Astrocyte (in vitro differentiated cells and primary cell): ENCODE measurements at places on chromosomes 12 and 14. TPM values are rescaled to one million over a fixed set of nuclear protein-coding genes. Genes with fewer than 3 reads are reported as not detected.

The MYF5 gene
- not detected in 2 replicates for total RNA-seq

The BDKRB2 gene
- 0.70 and 0.89 TPM in 2 replicates for total RNA-seq

The INSM2 gene
- total RNA-seq: not detected in 2 replicates

The CPNE6 gene
- not detected in 2 replicates for total RNA-seq

The PIANP gene
- 3.1 and 3.6 TPM in 2 replicates for total RNA-seq

The E2F7 gene
- total RNA-seq: 21.5 and 26.2 TPM in 2 replicates

The VRK1 gene
- total RNA-seq: 11.0 and 11.6 TPM in 2 replicates

The PIWIL1 gene
- not detected in 2 replicates for total RNA-seq

The CDKL1 gene
- 5.4 and 5.9 TPM in 2 replicates for total RNA-seq

The CELA1 gene
- not detected in 2 replicates for total RNA-seq

The LTB4R2 gene
- 7.8 and 9.3 TPM in 2 replicates for total RNA-seq

The SDR9C7 gene
- total RNA-seq: 0.17 TPM in 1 of 2 replicates, not detected in the other

The PCBP2 gene
- 708 and 733 TPM in 2 replicates for total RNA-seq

The INHBC gene
- total RNA-seq: not detected in 2 replicates

The USP44 gene
- 4.3 and 5.4 TPM in 2 replicates for total RNA-seq

The TEX52 gene
- not detected in 2 replicates for total RNA-seq

DNA sequence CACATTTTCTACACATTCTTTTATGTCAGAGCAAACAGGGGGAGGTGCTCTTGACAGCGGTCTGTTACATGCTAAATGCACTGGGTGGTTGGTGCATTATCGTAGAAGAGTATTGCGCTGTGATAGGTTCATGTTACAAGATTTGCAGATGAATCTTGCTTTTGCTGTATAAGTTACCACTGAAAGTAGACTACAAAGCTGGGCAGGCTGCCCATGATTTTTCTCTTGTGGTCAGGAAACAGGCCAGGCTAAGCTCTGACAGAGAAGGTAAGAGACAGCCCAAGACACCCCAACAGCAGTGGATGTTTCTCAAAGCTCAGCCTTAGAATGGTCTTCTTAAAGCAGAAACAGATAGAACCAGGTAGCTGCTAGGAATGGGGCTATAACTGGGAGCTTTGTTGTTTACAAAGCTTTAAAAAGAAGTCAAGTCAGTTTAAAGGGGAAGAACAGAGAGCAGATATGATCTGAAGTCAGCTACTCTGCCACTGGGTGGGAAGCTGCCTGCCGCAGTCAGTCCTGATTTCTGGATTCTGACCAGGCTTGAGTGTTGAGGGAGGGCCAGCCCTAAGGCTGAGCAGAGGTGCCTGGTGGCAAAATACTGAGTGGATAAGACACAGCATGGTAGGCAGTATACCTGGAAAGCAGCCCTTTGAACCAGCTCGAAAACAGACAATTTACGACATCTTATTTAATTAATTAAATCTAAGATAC lies 9.4 kb downstream of the KCNA1 start:
- DNase-seq: peak; percentile 65

DNA sequence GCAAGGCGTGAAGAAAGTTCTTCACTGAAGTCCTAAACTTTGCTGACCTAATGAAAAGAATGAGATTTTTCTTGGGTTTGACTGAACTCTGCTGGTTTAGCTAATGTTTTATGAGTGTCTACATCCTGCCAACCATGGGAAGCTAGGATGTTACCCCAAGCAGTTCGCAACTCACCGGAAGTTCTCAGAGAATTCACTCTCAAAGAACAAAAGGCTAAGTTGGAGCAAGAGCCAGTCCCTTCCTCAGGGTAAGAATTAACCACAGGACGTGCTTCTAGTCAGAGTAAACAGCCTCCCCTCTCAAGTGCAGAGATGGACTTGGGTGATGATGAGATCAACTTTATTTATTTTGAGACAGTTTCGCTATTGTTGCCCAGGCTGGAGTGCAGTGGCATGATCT lies 37.3 kb downstream of the TCHP start:
- DNase-seq: no peak

DNA sequence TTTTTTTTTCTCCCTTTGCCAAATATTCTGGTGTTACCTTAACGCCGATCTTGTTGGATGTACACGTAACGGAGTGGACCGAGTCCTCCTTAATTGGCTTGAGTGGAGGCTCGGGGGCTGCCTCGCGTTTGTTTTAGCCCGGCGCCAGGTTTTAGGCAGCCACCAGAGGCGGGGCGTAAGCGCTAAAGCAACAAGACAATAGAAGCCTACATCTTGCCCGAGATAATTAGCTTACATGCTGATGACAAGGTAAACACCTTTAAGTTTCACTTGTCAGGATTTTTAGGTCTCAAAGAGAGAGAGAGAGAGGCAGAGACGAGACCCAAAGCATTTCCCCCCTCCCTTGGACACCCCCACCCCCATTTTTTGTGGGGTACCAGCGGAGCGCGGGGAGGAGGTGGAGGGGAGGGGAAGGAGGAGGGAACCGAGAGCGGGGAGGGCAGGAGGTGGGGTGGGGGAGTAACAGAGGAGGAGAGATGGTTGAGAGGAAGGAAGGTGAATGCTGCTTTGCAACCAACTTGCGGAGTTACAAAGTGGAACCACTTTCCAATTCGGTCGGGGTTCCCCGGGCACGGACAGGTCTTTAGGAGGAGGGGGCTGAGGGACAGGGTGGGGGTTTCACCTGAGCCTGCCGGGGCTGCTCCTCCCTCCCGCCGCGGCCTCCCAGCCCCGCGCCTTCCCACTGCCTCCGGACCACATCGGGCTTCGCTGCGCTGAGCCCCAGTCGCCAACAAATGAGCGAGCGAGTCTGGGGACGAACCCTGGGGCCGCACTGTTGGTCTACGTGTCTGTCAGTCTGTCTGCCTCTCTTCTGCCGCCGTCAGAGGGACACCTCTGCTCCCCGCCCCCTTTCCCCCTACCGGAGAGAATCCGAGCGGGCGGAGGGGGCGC lies at the start of gene NKX2-1:
NKX2-1 (minus strand) TSS at position 802 of the 891 bp plus-strand sequence; CDS start at position 699, 103 bp downstream.
- no peak for DNase-seq

GRCh38 chr14:95261616-95262510 lies 57.8 kb downstream of the CLMN start:
- no peak for DNase-seq

DNA sequence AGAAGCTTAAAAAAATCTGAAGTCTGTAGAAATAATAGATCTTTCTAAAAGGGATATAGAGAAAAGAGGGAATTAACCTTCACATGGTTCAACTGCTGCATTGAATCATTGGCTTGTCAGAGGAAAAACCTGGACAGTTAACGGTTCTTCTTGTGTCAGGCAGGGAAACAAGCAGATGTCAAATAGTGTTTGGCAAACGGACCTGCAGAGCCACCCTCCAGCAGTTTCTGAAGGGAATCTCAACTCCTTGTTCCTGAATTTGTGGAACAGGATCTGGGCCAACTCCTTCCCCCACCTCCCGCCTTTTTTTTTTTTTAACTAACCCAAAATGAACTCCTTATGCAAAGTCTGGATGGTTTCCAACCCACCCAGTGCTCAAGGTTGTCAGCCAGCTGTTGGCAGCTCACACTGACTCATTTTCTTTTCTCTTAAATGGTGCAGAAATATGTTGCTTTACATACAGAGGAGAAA lies 187.3 kb downstream of the CAND1 start:
- DNase-seq: peak; percentile 85

DNA sequence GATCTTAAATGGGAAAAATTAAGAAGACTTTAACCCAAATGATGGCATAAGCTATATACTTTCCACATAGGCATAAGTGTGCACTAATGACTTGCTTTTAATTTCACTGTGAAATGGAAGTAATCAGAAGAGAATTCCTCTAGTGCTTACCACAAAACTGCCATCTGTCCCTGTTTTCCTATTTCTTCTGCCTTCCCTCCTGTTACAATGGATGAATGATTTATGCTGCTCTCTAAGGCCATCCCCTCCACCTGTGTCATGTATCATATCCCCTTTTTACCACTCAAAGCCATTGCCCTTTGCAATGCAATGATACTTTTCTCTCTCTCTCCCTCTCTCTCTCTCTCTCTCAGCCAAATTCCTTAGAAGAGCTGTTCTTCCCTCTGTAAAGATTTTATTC lies 109.1 kb downstream of the C12orf50 start:
- DNase-seq: no peak

DNA sequence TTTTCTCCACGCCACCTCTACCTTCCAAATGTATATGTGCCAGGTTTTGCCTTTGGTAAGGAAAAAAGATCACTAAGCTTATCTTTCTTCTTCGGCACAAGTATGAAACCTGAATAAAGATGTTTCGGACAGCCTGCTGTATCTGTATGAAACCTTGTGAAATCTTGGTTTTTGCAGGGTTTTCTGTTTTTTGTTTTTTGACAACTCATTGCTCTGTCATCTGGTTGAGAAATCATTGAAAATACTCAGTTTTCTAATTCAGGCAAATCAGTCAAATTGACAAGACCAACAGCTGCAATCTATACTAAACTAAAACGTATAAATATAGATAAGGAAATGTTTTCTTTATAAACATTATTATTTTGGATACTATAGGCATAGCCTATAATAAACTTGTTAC lies 63.1 kb upstream of the FGD4 start:
- no peak for DNase-seq

DNA sequence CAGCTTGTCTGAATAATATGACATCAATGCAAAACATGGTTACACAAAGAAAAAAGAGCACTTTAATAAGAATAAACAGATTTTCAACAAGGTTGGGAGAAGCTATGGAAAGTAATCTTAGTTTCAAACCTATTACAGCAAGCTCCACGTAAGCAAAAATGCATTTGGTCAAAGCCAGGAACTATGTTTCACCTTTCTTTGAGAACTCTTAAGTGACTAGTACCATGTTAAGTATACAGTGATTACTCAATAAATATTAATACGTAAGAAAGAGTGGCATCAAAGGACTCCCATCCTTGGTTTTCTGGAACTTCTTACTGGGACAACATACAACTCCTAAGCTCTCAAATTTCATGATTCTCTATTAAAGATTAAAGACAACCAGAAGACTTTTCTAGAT lies 80.7 kb downstream of the ABCC9 start:
- no peak for DNase-seq

DNA sequence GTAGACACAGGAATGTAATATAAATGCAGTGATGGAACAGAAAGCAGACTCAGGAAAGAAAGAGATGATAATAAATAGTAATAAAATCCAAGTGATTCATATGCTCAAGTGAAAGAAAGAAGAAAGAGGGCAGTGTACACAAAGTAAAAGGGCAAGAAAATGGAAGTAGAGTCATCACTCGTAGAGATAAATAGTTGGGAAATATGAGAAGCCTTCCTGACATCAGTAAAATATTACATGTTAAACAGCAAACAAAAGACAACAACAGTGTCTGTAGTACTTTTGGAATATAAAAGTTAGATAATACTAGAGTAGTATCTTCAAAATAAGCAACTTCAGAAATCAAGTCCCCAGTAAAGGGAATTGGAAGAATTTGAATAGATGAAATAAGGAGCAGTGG lies 412.3 kb downstream of the RAD51B start:
- peak; percentile 52 for DNase-seq

GRCh38 chr12:70271025-70271424 lies 27.8 kb downstream of the CNOT2 start:
- peak; percentile 16 for DNase-seq

- no peak for DNase-seq
These were observed 44.5 kb downstream of the EML5 start for GRCh38 chr14:88748288-88748687.

- no peak for DNase-seq
These were observed 40.9 kb downstream of the VWF start for GRCh38 chr12:6083601-6084000.

GRCh38 chr14:57847096-57847495 lies 18.8 kb downstream of the SLC35F4 start:
- DNase-seq: no peak

DNA sequence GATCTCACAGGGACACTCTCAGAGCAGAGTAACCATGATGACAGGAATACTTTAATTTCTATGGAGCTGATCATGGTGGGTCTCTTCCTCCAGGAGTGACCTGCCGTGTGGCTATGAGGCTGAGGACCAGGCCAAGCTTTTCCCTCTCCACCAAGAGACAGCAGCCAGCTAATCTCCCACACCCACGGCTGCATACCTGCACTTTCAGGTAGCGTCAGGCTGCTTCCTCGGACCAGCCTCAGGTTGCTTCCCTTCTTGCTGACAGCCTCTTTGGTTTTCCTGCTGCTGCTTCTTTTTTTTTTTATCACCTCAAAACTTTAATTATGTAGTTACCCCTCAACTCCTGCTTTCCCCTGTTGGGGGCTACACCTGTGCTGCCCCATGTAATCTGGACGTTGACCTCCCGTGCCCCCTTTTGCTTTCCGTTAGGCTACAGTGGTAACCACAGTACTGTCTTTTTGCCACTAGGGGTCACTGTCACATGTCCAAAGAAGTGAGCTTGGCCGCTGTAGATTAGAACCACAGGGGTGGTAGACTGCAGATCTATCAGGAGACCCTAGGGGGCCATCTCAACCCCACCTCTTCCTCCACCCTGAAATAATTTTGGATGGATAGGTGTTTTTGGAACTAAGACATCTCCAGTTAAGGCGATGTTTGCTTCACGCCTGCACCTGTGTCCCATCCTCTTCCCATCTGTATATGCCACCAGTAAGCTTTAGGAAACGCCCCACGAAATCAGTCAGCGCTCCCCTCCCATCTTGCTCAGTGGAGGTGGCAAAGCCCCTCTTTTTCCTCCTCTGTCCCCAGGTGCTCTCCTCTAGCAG lies 7.8 kb upstream of the PIP4K2C start:
- DNase-seq: peak; percentile 51

DNA sequence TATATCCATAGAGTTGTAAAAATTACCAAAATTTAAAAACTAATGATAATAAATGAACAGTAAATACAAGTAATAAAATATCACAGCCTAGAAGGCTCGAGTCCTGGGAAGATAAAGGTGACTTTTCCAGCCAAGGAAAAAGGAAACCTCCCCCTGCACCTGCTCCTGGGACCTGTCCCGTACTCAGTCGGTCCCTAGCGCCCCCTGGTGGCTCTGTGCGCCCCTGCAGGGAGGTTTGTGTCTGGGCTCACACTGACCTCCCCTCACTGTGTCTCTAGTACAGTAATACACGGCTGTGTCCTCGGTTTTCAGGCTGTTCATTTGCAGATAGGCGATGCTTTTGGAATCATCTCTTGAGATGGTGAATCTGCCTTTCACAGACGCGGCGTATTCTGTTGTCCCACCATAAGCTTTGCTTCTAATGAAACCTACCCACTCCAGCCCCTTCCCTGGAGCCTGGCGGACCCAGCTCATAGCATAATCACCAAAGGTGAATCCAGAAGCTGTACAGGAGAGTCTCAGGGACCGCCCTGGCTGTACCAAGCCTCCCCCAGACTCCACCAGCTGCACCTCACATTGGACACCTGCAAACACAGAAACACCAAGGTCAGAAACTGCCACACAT lies 1030.4 kb downstream of the TMEM121 start:
- DNase-seq: no peak

- peak; percentile 50 for DNase-seq
These were observed 2.2 kb downstream of the GABARAPL1 start for GRCh38 chr12:10214895-10215267.

GRCh38 chr12:128079-128478 lies 61.5 kb downstream of the IQSEC3 start:
- no peak for DNase-seq

DNA sequence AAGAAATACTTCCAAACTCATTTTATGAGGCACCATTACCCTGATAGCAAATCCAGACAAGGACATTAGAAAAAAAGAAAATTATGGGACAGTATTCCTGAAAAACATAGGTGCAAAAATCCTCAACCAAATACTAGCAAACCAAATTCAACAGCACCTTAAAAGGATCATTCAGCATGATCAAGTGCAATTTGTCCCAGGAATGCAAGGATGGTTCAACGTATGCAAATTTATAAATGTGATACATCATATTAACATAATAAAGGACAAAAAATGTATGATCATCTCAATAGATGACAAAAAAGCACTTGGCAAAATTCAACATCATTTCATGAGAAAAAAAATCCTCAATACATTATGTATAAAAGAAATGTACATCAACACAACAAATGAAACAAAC lies 162.9 kb downstream of the DUSP6 start:
- no peak for DNase-seq

GRCh38 chr12:46914336-46914735 lies 88.5 kb upstream of the SLC38A4 start:
- DNase-seq: no peak
